Non-pigmented ciliary epithelial cell (primary cell): ENCODE measurements at places on chromosomes 11 and 22.

- DNase-seq, result no peak
Observed at GRCh38 chr11:70610566-70611565, 212.5 kb downstream of the CTTN start.

DNA sequence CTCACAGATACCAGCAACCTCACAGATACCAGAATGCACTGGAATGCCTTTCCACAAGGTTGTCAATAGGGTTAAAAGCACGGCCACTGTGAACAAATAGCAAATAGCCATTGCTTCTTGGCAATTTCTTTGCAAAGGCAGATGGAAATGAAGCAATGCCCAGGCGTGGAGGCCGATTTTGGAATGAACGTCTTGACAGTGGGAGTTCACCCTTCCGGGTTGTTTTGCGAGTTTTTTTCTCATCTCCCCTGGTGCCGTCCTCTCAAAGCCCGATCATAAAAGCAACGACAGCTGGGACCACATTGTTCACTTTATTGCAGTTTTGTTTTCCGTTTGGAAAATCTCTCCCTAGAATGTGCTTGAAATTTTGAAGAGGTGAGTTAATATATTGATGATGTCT lies 38.0 kb upstream of the CD82 start:
- DNase-seq, result no peak

DNA sequence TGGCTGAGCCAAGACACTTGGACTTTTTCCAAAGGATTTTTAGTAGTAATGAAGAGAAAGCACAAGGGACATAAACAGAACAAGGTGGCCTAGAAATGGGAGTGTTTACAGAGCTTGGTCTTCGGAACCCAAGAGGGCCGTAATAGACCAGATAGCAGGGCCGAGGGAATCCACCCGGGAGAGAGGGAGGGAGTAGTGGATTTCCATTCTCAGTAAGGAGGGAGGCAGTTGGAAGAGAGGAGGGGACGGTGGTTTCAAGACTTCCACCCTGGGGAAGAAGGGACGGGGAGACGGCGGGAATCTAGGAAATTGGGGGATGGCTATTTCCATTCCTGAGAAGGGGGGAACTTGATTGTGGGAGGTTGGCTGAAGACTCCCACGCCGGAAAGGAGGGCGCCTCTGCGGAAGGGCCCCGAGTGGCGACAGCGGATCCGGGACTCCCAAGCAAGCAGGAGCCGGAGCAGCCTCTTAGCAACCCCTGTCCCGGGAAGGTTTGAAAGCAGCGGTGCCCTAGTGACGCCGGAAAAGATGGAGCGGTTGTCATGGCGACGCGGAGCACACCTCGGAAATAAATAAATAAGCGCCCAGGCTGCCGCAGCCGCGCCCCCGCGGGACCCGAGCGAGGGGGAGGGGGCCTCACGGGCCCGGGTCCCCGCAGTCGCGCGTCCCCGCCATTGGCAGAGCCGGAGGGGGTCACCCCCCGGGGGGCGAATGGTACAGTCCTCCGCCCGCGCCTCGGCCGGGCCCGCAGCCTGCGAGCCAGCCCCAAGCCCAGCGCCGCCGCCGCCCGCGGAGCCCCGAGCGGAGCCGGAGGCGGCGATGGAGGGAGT lies 31.6 kb downstream of the EIF3F start:
- no peak for DNase-seq

GRCh38 chr11:77510851-77511250 lies 37.0 kb upstream of the PAK1 start:
- DNase-seq, result no peak

- DNase-seq, result no peak
Observed at GRCh38 chr22:35913925-35914324, 114.7 kb downstream of the RBFOX2 start.

- DNase-seq, result no peak
Observed at GRCh38 chr22:30309951-30310741, 16.6 kb downstream of the TBC1D10A start.

GRCh38 chr22:17707526-17707925 lies 66.7 kb downstream of the BID start:
- DNase-seq, result no peak

DNA sequence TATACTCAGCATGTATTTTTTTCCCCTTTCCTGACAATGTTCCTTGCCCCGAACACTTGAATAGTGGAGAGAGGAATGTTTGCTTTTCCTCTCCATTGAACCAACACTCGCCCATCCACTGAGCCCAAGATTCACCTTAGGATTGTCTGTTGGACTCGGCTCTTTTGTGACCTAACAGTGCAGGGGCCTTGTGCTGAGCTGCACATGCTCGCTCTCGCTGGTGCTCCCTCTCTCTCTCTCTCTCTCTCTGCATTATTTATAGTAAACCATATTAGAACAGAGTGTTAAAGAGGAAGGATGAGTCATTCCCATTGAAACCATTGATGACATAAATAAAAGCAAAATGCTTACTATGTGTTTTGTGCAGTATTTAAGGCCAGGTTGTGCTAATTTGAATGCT lies 20.7 kb downstream of the ZBTB16 start:
- no peak for DNase-seq

GRCh38 chr11:26780376-26781085 lies 58.7 kb upstream of the SLC5A12 start:
- peak; percentile 26 for DNase-seq

GRCh38 chr11:106378513-106379179 lies 301.2 kb downstream of the AASDHPPT start:
- no peak for DNase-seq

- no peak for DNase-seq
Observed at GRCh38 chr11:118612378-118612777, 5.0 kb downstream of the PHLDB1 start.

DNA sequence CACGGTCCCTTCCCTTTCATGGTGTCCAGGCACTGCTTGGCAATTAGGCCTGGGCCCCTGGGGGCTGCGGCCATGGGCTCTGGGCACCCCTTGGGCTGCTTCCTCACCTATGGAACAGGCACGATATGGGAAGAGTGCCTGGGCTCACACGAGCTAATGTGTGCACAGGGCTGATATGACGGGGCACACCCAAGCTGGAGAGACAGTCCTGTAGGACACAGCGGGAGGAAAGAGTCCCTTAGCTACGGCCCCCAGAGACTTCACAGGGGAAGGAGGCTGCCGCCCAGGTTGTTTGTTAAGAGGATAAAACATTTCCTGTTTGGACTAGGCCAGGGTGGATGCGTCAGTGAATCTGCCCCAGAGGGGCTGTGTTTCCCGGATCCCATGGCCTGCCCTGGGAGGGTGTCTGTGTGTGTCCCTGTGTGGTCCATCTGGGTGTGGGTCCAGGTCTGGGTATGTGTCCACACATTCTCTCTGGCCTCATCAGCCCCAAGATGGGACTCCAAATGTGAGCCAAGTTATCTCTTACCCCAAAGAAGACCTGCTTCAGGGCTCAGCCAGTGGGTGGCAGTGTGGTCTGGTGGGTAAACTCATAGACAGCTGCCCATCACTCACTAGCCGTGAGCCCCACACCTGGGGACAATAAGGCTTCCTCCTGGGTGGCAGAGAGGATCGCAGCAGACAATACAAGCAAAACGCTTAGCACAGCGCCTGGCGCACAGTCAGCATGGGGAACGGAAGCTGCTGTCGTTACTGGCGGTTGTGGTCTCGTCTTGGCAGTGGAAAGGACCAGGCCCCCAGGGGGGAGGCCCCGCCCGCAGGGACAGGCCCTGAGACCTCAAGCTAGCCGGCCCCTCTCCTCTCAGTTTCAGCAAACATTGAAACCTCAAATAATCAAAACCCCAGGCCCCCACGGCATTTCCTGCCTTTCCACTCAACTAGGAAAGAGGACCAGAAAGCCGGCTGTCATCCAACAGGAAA lies 3.2 kb upstream of the EMID1 start:
- no peak for DNase-seq

DNA sequence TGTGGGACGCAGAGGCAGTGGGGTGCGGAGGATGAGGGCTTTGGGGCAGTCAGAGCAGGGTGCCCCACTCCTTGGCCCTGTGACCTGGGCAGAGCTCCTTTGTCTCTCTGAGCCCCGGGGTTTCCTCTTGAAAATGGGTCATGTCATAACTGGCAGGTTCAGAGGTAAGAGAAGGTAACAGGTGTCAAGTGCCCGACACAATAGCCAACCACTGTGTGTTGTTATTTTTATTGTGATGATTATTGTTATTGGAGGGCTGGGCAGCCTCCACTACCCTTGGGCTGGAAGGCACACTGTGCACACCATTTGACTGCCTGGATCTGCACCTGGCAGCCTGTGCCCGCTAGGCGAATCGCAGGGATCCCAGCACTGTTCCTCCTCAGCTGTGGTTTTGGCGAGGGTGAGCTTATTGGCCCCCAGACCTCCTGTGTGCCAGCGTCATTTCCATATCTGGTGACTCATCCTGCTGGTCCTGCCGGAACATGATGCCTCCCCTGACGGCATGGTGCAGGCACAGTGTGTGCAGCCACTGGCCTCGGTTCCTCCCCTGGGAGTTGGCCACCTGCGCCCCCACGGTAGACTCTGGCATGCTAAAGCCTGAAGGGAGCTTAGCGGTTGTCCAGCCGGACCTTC lies 15.4 kb upstream of the SOX10 start:
- peak; percentile 11 for DNase-seq

GRCh38 chr22:42929838-42930155 lies 72.7 kb upstream of the ARFGAP3 start:
- DNase-seq, result no peak

GRCh38 chr11:72828081-72828567 lies 13.9 kb downstream of the ATG16L2 start:
- DNase-seq, result no peak

GRCh38 chr11:60873533-60873932 lies 6.2 kb downstream of the ZP1 start:
- no peak for DNase-seq

GRCh38 chr11:44529895-44530412 lies 35.5 kb upstream of the CD82 start:
- no peak for DNase-seq

DNA sequence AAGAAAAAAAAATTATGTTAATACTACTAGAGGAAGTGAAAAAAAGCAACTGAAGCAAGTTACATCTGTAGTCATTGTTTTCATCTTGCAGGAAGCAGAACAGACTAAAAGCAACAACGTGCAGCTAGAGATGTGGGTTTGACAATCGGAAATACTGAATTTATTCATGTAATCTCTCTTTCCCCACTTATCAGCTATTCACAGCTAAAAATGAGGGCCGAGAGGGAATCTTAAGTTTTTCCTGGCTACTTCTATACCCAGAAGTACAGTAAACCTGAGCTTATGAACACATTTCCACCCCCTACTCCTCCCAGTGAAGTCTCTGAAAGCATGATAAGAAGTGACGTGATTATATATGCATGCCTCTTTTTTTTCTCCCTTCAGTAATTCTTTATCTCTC lies 116.5 kb downstream of the SPON1 start:
- no peak for DNase-seq

DNA sequence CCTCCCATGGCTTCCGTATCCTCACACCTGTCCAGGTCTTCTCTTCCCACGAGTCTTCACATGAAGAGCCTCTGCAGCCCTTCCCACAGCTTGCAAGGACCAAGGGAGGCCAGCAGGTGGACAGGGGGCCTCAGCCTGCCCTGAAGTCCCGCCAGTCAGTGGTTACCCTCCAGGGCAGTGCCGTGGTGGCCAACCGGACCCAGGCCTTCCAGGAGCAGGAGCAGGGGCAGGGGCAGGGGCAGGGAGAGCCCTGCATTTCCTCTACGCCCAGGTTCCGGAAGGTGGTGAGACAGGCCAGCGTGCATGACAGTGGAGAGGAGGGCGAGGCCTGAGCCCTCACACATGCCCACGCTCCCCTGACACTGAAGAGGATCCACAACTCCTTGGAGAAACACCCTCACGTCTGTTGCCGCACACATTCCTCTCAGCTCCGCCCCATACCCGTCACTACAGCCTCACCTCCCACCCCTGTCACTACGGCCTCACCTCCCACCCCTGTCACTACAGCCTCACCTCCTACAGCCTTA lies 8.3 kb downstream of the SSH3 start:
- DNase-seq, result no peak

DNA sequence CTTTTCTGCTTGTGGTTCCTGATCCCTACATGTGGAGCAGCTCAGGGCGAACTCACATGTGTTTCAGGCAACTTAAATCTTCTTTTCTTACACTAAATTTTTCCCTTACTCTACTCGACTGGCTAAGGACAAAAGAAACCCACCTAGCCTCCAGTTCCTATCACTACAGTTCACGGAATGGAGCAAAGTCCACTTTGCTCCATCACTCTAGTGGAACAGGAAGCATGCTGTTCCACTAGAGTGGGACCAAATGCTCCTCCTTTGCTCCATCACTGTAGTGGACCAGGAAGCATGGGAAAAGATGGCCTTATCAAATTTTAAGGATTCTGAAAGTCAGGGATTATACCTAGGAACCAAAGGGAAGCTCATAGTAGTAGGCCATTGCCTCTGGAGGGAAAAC lies 36.1 kb downstream of the PDE3B start:
- no peak for DNase-seq

GRCh38 chr11:111001986-111002611 lies 243.4 kb upstream of the POU2AF2 start:
- DNase-seq, result peak; percentile 77

DNA sequence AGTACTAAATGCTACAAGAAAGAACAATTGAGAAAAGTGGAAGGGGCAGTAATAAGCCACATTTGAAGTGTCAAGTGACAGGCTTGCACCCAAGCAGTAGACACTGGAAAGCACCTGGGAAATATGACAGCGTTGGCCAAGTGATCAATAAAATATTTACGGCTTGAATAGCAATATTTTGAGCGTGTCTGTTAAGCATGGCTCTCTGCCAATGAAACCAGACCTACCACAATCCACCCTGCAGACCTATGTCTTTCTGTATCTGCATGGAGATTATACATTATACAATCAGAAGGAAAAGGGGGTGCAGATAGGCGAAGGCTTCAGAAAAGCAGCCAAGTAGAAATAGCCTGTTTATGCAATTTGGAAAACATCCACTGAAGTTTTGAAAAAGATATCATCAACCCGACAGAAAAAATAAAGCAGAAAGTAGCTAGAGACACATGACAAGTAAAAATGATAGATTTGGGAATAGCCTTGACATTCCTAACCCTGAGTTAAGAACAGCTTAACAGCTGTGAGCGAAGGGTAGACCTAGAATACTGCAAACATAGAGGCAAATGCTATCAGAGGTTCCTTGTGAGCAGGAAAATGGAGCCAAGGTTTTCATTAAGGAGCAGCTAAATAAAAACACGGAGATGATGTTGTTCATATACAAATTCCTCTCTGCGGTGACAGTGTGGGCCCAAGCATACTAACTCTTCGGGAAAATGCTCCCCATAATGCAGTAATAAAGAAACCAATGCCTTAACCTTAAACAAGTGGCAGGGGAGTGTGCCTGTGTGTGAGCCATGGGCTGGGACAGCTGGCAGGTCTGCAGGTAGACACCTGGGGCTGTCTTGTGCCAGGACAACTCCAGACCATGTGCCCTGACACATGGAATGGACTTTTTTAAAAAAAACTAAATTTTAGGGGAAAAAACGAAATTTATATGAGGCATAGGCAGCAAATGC lies 71.3 kb downstream of the ETS1 start:
- DNase-seq, result no peak
